ENCODE measurements at places on chromosomes 12 and 14. TPM values are rescaled to one million over a fixed set of nuclear protein-coding genes. Genes with fewer than 3 reads are reported as not detected.

Gene SCFD1
- total RNA-seq, result 70.1 TPM

Gene TMEM132C
- not detected for total RNA-seq

Gene MMP17
- 11.3 TPM for total RNA-seq

Gene KRT77
- total RNA-seq, result not detected

Gene ACOT6
- total RNA-seq, result not detected

Gene KCNMB4
- 0.86 TPM for total RNA-seq

Gene TAS2R43
- 1.7 TPM for total RNA-seq

Gene KLRF1
- total RNA-seq, result 0.34 TPM

Gene WNT1
- not detected for total RNA-seq

Gene SPTB
- 0.10 TPM for total RNA-seq

Data from activated B cell treated with CpG ODN at 0.5 μM for 24 hours (primary cell).